SIG-M5 (cell line): ENCODE measurements at places on chromosomes 16 and 17.

DNA sequence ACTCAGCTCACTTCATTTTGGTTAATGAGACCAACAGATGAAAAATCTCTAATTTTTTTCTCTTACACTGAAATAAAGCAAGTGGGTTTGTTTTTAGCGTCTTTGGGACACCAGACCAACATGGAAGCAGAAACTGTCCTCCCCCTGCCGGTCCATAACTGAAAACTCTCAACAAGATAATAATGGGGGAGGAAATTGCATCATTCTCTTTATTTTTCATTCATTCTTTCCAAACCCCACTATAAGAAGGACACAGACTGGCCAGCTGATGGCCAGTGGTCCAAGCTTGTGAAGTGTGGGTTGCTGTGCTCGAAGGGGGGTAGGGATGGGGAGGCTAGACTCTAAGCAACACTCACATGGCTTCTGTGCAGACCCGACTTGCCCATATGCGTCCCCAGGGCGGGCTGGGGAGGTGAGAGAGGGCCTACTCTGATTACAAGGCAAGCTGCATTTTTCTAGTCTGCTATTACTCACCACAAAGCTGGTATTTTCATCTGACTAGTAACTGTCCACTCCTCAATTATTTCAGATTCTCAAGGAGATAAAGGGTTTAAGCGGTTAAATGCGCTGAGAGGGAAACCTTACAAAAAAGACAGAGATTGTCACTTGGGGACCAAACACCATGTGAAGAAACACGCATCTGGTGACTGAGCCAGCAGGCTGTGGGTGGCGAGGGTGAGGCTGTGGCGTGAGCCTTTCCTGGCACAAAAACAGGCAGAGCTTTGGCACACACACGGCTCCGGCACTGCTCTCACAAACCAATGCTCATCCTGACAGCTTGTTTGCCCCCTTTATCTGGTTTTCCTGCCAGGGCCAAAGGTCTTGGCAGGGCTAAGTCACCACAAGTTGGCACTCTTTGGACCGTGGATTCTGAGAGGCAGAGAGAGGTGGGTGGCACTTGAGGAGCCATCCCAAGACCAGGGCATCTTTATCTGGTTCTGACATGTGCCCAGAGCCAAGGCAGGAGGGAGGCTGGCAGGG lies 38.2 kb downstream of the MARF1 start:
- DNase-seq, result no peak

DNA sequence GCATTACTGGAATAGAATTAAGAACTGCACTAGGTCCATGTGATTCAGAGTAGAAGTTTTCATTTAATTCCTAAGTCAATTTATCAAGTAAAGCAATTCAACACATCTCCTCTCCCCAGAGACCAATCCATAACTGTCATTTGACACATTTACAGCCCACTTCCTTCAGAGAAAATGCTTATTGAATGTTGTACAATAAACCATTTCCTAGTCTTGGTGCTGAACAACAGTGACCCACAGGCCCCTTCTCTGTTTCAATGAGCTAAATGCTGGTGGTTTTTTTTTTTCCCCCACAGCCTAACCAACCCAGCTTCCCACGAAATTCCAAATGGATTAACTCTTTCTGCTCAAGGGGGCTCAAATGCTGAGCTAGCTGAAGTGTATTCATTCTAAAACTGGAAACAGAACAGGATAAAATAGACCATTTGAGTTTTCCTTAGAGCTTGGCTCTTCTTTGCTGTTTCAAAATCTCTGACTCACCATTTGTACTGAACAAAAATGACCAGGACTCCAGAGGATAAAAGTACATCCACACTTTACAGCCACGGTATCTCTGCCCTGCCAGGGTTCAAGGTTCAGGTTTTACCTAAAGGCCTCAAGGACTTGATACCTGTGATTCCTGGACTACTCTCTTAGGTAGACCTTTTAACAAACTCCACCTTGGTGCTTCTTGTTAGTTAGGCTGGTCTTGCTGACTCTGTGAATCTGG lies 62.3 kb downstream of the TMEM100 start:
- DNase-seq, result no peak

DNA sequence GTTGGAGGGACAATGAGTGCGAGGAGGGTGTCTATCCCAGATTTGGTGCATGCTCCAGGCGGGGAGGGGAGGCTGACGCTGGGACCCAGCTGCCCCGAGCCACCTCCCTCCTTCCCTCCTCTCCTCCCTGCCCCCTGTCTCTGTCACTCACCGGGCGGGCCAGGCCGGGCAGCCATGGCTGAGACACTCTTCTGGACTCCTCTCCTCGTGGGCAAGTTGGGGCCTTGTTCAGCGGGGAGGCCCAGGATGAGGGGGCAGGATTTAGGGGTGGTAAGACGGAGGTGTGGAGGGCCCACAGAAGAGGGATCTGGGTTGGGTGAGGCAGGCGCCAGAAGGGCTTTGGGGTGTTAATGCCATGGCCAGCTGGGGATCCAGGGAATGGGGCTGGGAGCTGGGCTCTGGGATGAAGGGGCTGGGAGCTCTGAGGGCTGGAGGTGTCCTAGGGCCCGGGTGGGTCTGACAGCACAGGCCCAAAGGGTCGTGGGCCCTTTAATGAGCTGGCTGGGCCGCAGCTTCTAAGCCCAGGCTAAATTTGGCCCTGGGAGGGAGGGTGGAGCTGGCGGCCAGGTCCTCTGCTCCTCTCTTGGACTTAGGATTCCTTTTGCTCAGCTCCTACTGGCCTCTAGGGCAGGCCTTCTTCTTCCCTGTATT lies at the start of gene SGCA:
Gene SGCA (plus strand): TSS at position 139 of the 651 bp plus-strand sequence. CDS start 36 bp downstream, at position 175.
- DNase-seq, result no peak

GRCh38 chr17:29771546-29771945 lies 148.8 kb upstream of the CORO6 start:
- DNase-seq, result no peak

DNA sequence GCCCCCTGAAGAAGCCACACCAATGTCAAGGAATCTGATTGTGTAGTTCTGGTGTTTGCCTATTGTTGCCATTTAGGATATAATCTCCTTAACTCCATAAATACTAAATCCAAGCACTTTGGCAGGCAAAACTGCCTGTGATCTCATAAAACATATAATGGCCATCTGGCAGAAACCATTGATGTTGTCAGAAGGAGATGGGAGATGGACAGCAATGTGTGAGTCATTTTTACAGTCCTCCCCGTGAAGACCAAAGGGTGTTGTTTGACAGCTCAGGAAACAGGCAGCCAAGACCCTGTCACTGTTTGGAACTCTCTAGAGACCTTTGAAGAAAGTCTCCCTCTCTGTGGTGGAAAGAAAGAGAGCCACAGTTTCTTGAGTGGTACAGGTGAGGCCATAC lies 454.1 kb downstream of the HS3ST3B1 start:
- DNase-seq, result no peak

DNA sequence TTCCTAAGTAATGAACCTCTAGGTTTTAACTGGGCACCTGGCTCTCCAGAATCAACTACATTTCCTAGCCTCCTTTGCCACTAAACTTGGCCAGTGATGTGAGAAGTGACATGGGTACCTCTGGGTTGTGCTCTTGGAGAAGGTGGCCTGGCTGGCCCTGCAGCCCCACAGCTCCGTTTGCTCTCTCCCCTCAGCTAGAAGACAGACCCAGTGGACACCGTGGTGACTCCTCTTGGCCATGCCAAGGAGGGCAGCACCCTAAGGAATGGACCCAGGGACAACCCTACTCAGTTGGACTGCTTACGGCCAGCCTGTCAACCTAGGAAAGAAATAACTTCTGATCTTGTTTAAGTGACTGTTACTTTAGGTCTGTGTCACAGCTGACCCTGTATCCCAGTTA lies 151.4 kb downstream of the TMEM132E start:
- DNase-seq, result no peak

DNA sequence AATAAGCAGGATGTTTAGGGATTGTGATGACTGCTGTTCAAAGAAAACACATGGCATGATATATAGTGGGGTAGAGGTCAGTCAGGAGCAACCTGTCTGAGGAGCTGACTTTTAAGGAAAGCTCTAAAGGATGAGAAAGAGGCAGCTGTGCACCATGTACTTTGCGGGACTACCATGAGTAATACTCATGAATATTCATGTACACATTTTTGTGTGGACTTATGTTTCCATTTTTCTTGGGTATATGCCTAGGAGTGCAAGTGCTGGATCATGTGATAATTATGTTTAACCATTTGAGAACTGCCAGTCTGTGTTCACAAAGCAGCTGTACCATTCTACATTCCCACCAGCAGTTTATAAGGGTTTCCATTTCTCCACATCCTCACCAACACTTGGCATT lies 35.8 kb downstream of the BEAN1 start:
- DNase-seq, result no peak

- DNase-seq, result no peak
Measured at GRCh38 chr17:57106107-57106835, 21.2 kb downstream of the AKAP1 start.

DNA sequence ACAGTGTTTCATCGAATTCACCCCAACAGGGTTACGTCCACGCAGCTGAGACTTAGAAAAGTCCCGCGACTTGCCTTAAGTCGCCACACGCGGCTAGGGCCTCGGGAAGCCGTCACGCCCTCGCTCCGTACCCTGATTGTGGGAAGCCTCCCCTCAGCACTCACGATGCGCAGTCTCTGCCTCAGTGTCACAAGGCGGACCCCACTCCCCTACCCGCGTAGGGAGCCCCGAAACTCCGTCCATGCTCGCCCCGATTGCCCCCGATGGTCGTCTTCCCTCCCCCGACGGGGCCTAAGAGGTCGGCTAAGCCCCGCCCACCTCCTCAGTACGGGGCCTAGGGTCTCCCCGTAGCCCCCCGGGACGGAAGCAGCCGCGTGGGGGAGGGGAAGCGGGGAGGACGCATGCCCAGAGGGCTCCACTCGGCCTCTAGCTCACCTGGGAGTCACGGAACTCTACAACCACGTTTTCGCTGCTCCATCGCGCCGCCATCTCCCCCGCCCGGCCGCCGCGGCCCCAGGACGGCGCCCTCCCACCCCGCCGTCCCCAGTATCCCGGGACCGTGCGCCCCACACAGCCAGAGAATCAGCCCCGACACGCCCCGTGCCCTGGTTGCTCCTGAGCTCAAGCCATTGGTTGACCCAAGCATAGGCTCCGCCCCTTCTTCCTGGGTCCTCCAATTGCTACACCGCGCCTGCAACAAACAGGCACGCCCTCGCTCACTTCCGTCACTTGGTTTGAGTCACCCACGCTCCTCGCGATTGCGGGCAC lies at the start of gene WDR59:
Gene WDR59 (minus strand): TSS at position 595 of the 768 bp plus-strand sequence. CDS start 106 bp downstream, at position 489.
- peak; percentile 93 for DNase-seq

DNA sequence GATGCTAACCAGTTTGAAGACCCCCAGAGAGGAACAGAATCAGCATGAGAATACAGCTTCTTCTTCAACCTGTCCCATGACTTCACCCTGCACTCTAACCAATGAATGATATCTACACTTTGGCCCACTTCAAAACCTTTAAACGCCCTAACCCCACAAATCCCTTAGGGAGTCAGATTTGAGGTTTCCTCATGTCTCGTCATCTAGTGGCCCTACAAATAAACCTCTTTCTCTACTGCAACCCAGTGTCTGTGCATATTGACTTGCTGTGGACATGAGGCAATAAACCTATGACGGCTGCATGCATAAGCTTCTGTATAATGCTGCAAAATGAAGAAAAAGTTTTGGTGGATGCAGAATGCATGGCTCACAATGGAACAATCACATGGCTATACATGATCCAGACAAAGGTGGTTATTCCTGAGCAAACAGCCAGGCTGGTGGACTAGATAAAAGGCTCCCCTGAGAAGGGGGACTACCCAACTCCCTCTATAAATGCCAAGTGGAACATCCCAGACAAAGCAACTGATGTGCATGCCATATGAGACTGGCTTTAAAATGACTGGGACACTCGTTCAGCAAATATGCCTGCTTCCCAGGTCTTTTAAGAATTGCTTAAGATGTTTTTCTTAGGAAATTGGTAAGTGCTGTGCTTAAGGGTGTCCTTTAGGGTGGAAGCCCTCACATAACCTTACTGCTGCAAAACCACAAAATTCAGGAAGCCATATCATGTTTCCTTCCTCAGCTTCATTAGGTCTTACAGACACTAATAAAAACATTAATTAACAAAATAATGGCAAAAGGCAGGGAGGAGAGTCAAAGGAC lies 12.2 kb downstream of the N4BP1 start:
- no peak for DNase-seq

- no peak for DNase-seq
Measured at GRCh38 chr16:2370721-2371120, 30.2 kb upstream of the ABCA3 start.

- DNase-seq, result no peak
Measured at GRCh38 chr16:56363781-56364565, 61.4 kb downstream of the AMFR start.

GRCh38 chr17:35214192-35214591 lies 20.0 kb upstream of the SLC35G3 start:
- no peak for DNase-seq

- no peak for DNase-seq
Measured at GRCh38 chr17:53426505-53426904, 396.2 kb upstream of the KIF2B start.

- DNase-seq, result peak; percentile 36
Measured at GRCh38 chr16:56282451-56282850, 91.2 kb downstream of the GNAO1 start.

DNA sequence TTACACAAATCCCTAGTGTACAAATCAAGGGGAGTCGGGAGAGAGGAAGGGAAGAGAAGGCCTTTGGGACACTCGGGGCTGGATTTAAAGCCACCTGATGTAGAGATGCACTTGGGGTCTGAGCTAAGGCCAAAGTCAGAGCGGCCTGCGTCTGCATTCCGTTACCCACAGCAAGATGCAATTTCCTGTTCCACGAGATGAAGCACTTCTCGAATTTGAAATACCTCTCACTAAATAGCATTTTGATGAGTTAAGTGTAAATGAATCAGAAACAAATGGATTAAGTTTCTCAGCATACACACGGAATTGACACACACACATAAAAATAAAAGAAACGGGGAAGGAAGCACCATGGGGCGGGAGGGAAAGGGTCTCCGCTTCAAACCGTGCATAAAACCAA lies 386.0 kb downstream of the SOX9 start:
- DNase-seq, result no peak

- DNase-seq, result no peak
Measured at GRCh38 chr17:68169840-68170239, 78.0 kb upstream of the AMZ2 start.

- DNase-seq, result peak; percentile 21
Measured at GRCh38 chr17:41404024-41404671, 6.7 kb upstream of the KRT31 start.

GRCh38 chr16:5328546-5328945 lies 231.0 kb upstream of the EEF2KMT start:
- no peak for DNase-seq
